ENCODE measurements at places on chromosomes 4 and X.

GRCh38 chrX:128818690-128819089, 704.6 kb downstream of the SMARCA1 start:
- no peak for DNase-seq

DNA sequence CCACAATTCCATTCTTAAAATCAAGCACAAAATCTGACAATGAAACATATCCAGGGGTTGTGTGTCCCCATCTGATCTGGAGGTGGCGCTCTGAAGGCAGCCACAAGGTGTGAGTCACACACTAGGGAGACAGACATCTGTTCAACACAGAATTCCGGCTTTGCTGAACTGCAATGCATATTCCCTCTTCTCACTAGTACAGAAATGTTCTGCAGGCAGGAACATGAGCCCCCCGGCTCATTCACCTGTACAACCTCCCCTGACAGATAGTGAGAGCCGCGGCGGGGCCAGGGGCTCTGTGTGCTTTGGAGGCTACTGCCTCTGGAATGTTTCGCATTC, 41.9 kb downstream of the WDR1 start:
- DNase-seq: peak; percentile 46

- no peak for DNase-seq
Measured at GRCh38 chrX:40035726-40036125, 62.0 kb downstream of the BCOR start.

GRCh38 chr4:74109870-74110605, 11.0 kb upstream of the CXCL2 start:
- DNase-seq: no peak

- DNase-seq: no peak
Measured at GRCh38 chrX:12758291-12758690, 32.9 kb upstream of the PRPS2 start.
